ENCODE measurements at places on chromosomes 6 and 20. TPM values are rescaled to one million over a fixed set of nuclear protein-coding genes. Genes with fewer than 3 reads are reported as not detected.

Gene KCNK15
- not detected for total RNA-seq

Gene COQ3
- total RNA-seq, result 11.4 TPM

GRCh38 chr6:11231564-11232192, 790 bp downstream of the NEDD9 start:
- no peak for DNase-seq

- no peak for DNase-seq
These were observed 95.5 kb downstream of the ECT2L start for GRCh38 chr6:138891255-138891986.

Gene FAM217A
- not detected for total RNA-seq

GRCh38 chr6:21157186-21157929, 436.2 kb upstream of the SOX4 start:
- DNase-seq, result peak; percentile 53

Gene MYH7B
- total RNA-seq, result 0.13 TPM

GRCh38 chr6:134590449-134590848, 272.5 kb upstream of the SGK1 start:
- no peak for DNase-seq

- DNase-seq, result peak; percentile 27
These were observed 22.6 kb upstream of the HLA-DQB2 start for GRCh38 chr6:32785781-32786533.

DNA sequence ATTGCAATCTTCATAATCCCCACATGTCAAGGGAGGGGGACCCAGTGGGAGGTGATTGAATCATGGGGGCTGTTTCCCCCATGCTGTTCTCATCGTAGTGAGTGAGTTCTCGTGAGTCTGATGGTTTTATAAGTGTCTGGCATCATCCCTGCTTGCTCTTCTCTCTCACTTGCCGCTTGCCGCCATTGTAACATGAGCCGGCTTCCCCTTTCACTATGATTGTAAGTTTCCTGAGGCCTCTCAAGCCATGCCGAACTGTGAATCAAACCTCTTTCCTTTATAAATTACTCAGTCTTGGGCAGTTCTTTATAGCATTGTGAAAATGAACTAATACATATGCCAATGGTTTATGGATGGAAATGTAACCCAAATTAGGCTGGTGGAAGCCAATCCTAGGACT, 109.4 kb upstream of the AKAP12 start:
- DNase-seq, result no peak

- DNase-seq, result no peak
These were observed 36.7 kb downstream of the EBF4 start for GRCh38 chr20:2729251-2729713.

Gene CLVS2
- not detected for total RNA-seq

GRCh38 chr6:115666997-115667396, 393.7 kb downstream of the FRK start:
- no peak for DNase-seq

Gene MRPS18A
- total RNA-seq, result 66.3 TPM

Gene SSTR4
- total RNA-seq, result not detected

DNA sequence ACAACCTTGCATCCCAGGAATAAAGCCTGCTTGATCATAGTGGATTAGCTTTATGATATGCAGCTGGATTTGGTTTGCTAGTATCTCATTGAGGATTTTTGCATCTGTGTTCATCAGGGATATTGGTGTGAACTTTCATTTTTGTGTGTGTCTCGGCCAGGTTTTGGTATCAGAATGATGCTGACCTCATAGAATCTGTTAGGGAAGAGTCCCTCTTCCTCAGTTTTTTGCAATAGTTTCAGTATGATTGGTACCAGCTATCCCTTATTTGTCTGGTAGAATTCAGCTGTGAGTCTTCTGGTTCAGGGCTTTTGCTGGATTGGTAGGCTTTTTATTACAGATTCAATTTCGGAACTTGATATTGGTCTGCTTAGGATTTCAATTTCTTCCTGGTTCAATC, 132.5 kb downstream of the ZFAND3 start:
- DNase-seq, result peak; percentile 40

GRCh38 chr20:56259948-56260347, 11.4 kb downstream of the MC3R start:
- no peak for DNase-seq

DNA sequence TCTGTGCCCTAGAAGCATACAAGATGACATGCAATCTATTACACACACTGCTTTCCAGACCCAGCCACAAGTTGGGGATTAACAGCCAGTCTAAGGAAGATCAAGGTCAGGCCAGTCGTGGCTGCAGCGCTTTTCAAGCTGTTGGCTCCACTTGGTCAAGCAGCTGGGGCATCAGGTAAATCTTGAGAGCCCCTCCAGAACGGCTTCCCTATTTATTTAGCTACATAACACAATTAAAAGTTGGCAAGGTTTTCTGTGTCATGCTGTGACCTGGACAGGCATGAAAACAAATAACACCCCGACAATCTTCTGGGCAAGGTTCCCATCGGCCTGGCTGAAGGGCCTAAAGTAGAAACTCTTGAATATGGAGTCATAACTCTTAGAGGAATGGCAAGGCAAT, 524.3 kb downstream of the PRKN start:
- no peak for DNase-seq

Gene TTLL9
- total RNA-seq, result 0.21 TPM

DNA sequence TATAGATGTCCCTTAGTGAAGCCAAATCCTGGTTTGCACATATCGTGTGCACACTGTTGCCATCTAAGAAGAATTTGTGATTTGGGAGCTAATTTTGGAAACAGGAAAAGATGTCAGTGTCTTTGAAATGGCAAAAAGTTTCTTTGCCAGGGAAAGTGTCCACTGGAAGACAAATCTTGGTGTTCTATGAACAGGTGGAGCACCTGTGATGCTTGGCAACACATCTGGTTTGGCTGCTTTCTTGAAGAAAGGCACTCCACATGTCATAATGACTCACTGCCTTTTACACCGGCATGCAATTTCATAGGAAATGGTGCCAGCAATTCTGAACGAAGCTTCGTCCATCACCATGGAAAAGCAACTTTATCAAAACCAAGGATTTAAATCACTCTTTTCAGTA, 1040.0 kb upstream of the MAP3K7 start:
- no peak for DNase-seq

Gene RIPOR3
- total RNA-seq, result not detected

Gene TSBP1
- total RNA-seq, result not detected

- DNase-seq, result no peak
These were observed 22.2 kb downstream of the XRN2 start for GRCh38 chr20:21325296-21325695.

- DNase-seq, result no peak
These were observed 72.1 kb upstream of the ISM1 start for GRCh38 chr20:13148961-13149360.

DNA sequence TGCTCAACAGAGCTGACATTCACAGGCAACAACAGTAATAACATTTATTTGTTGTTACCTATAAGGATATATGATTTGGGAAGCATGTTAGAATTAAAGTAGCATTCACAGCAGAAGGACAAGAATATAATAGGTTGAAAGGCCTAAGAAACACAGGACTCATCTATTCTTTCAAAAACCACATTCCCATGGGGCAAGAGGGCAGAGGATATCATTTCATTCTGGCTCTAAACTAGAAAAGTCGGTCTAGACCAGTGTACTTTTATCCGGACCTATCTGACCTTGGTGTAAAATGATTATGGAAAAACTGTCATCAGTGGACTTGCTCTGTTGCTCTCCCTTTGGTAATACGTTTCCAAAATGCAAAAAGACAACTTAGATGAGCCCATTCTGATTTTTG, 914.7 kb upstream of the CITED2 start:
- DNase-seq, result no peak

Gene SYTL3
- 8.4 TPM for total RNA-seq

DNA sequence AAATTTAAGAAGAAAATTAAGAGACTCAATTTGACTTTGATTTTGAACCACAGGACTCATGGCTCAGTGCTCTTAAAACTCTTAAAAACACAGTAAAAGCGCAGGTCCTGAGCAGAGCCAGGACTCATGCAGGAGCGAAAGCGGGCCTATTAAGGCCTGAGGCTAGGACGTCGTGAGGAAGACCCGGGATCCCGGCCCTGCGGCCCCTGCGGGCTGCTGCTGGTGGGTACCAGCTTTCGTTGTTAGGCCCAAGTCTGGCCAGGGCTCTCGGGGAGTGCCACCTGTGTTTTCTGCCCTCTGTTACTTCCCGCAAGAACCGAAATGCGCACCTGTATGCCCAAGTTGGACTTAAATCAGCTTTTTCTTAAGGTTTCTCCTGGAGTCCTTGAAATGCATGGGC, 3.4 kb upstream of the PAX1 start:
- DNase-seq, result no peak

Gene VSX1
- total RNA-seq, result not detected

Gene DEFB124
- not detected for total RNA-seq

Gene PGBD1
- 3.0 TPM for total RNA-seq

DNA sequence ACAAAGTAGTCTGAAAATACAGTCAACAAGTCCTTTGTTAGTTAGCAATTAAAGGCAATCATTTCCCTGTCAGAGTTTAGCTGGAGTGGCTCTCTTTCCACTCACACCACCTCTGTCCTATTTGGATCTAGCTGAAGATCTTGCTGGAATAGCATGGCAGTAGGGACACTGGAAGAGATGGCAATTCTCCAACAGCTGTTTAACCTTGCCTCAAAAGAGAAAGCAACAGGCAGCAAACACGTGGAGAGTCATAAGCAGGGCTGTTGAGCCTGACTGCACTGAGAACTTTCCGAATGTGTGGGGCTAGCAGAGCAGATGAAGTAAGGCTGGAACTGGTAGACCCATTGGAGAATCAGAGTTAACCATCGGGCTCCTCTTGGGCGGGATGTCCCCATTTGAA, 38.0 kb upstream of the PRSS35 start:
- DNase-seq, result no peak

- no peak for DNase-seq
These were observed 421.7 kb downstream of the BMP2 start for GRCh38 chr20:7189231-7189630.

Gene RAET1E
- not detected for total RNA-seq

Gene OPN5
- not detected for total RNA-seq

Gene HDGFL1
- 1.1 TPM for total RNA-seq

GRCh38 chr6:74368746-74369145, 672.7 kb downstream of the CD109 start:
- no peak for DNase-seq

DNA sequence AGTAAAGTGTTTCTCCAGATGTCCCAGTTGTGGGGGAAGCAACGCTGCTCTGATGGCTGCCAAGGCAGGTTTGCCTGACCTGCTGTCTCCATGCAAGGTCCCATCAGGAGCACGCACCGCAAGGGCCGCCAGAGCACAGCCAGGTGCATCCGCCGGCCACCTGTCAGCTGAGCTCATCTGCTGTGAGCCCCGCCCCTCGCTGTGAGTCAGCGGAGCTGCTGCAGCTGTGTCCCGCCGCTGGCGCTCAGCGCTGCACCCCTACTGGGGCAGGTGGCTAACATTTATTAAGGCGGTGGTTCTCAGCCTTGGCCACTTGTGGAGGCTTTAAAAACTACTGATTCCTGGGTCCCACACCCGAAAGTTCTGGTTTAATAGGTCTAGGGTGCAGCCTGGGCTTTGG, 225.7 kb downstream of the UST start:
- DNase-seq, result no peak

Gene DNMT3B
- total RNA-seq, result 1.8 TPM

GRCh38 chr6:14386263-14386662, 268.7 kb downstream of the CD83 start:
- DNase-seq, result no peak

DNA sequence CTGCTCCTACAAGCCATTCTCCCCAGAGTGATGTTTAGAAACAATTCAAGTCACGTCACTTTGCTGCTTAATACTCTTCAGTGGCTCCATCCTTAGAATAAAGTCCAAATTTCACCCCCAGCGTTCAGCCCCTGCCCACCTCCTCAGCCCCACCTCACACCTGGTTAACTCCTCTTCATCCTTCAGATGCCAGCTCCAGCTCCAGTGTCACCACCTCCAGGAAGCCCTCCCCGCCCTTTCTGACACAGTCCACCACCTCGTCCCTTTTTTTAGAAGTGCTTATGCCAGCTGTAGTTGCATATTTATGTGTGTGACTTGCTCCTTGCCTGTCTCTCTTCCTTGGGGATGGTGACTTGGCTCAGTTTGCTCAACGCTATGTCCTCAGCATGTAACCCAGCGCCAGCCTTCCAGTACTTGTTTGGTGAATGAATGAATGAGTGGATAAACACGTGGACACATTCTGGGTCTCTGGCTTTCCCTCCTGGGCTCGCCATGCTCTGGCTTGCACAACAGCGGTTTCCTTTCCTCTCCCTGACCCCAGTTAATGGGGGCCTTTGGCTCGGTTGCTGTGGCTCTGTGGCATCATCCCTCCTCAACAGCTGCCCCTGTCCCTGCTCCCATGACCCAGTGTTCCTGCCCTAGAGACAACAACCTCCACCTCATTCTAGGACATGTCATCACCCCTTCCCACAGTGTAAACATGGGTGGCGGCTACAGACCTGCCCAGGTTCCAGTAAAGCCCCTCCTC, 3.7 kb upstream of the IP6K3 start:
- no peak for DNase-seq

DNA sequence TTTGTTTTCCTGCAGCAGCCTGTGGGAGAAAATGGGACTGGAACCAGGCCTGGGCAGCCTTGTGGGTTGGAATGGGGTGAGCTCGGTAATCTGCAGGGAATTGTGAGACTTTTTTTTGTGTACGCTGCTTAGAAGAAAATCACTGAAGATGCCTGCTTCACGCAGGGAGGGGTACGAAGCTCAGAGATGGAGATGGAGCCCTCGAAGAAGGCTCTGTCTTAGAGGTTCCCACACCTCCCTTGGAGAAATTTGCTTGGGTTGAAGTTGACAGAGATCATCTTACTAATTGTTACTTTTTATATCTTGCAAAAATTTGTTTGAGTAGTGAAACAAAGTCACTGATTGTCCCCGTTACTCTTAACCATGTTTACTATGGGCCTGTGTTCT, 894 bp downstream of the PYGB start:
- no peak for DNase-seq

GRCh38 chr6:166737261-166737660, 110.2 kb upstream of the RPS6KA2 start:
- no peak for DNase-seq

Gene GSTA3
- not detected for total RNA-seq

DNA sequence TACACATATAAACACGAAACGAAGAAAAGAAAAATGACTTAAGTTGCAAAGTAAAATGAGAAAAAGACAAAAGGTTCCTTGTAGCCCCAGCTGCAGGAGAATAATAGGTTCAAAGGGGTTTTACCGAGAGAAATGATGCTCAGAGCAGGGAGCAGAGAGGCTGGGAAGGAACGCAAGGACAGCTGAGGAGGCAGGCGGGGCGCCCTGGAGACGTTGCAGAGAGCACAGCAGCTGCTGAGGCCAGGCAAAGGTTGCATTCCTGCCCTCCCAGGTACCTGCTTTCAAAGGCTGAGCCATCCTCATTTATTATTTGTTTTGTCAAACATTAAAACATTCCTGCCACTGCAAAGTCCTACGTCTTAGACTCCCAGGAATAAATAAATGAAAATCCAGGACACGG, 16.2 kb upstream of the VAPB start:
- no peak for DNase-seq

Gene MYO6
- 23.2 TPM for total RNA-seq

Measured in GM12878 (cell line).